ENCODE measurements at places on chromosomes 16 and 17.

DNA sequence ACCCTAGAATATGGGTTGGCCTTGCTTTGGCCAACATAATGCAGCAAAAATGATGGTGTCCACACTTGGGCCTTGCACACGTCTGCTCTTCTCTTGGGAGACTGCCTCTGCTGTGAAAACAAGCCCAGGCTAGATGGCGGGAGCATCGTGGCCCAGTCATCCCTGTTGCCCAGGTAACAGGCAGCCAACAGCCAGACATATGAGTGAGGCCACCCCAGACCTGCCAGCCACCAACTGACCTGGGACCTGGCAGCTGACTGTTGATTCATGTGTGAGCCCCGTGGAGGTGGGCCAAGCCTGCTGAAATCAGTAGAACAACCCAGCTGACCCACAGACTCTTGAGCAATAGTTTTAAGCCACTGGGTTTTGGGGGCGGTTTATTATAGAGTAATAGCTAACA lies 39.4 kb upstream of the CDH3 start:
- DNase-seq: no peak

- no peak for DNase-seq
Observed at GRCh38 chr17:66953630-66954020, 10.9 kb upstream of the CACNG4 start.

GRCh38 chr17:81859906-81860755 lies at the start of gene P4HB:
Gene P4HB (minus strand): TSS chr17:81860535. CDS start chr17:81860471, 64 bp downstream.
- no peak for DNase-seq

- no peak for DNase-seq
Observed at GRCh38 chr17:77544347-77545110, 403.8 kb downstream of the SEC14L1 start.

- DNase-seq: no peak
Observed at GRCh38 chr17:61209525-61209924, 190.1 kb upstream of the TBX2 start.

DNA sequence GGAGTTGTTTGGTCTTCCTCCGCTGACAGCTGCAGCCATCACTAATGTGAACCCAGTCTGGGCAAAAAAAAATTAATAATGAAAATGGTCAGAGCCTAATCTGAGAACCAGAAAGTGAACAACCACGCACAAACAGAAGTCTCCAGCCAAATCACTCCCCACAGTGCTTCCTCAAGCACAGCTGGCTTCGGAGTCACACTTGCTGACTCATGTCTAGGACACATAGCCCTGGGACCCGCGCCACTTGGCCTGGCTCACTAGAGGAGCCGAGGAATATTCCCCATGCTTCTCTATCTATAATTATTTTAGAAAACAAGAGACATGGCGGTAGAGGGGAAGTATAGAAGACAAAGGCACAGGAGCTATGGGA lies 109.1 kb downstream of the ZFHX3 start:
- no peak for DNase-seq

DNA sequence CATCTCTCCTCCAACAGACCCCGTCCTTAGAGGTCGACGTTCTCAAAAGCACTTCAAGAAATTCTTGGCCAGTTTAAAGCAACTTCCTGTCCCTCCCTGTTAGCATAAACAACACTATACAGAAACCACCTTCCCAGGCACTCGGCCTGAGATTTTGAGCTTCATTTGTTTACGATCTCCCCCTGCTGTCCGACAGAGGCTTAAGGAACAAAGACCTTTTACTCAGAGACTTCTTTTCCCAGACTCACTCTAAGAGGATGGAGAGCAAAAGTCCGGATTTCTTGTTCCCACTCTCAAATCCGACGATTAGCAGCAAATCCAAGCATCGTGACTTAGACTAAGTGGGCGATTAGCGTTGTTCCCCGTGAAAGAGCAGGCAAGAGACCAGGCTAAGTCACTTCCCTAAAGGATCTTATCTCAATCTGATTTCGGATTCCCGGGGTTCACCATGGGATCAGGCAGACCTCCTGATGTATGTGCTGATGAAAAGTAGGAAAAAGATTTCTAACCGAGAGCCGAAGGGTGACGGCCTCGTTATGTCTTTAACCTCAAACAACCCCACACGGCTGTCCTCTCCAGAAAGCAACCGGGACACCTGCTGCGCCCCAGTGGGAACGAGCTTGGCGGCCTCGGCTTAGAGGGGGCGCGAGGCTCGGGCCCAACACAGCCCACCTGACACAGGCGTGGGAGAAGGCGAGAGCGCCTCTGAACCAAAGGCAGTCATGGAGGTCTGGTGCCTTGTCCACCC lies 598 bp downstream of the INPP5K start:
- peak; percentile 52 for DNase-seq

DNA sequence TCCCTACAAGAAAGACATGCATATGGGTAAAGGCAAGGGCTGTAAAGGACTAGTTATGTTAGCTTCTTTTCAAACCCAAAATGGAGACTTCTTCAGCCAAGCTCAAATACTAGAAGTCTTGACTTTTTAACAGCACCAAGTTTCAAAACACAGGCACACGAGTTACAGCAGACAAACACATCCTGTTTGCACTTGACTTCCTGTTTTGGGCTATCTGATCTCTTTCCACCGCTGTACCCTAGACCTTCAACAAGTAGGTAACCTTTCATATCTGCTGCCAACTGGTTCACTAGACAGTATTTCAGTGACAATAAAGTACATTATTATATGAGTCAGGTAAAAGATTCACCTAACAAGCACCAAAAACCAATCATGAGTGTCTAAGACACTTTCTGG lies 12.3 kb downstream of the RFFL start:
- no peak for DNase-seq

DNA sequence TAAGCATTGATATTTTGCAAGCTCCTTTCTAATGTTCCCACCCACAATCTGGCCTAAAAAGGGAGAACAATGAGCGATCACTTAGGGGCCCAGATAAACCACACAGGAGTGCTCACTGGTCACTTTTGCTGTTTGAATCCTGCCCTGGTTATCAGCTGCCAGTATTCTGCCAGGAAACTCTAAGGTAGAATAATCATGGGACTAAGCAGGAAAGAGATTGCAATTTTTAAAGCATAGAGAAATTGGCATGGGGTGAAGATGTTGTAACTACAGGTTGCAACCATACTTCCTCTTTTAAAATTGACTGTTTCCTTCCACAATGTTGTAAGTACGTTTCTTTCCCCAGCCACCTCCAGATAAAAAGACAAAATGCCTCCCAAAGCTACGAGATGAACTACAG lies 251.2 kb upstream of the CDH11 start:
- DNase-seq: no peak
